Mammary epithelial cell (primary cell): ENCODE measurements at places on chromosomes 2 and 18. TPM values are rescaled to one million over a fixed set of nuclear protein-coding genes. Genes with fewer than 3 reads are reported as not detected.

GRCh38 chr2:76169276-76170008, 458.7 kb upstream of the GCFC2 start:
- no peak for DNase-seq

DNA sequence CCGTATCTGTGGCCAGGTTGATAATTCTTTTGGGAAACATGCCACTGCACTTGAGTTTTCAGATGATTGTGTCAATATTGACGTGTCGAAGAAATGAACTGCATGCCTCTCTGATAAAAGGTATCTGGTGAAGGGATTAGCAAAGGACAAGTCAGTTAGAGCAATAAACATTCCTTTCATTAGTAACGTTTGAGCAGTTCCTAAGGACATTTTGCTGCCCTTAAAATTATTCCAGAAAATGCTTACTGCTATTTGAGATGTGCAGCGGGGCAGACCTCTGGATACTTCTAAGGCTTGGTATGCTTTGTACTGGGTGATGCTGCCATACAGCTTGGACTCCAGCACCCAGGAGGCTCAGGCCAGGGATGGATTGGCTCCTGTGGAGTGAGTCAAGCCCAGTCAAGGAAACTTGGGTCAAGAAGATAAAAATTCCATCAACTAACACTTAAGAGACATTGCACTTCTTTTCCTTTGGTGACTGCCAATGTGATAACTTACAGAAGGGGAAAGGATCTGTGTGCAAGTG, 166.7 kb downstream of the FHOD3 start:
- no peak for DNase-seq

- no peak for DNase-seq
Measured at GRCh38 chr18:31506024-31506742, 8.2 kb downstream of the DSG2 start.

DNA sequence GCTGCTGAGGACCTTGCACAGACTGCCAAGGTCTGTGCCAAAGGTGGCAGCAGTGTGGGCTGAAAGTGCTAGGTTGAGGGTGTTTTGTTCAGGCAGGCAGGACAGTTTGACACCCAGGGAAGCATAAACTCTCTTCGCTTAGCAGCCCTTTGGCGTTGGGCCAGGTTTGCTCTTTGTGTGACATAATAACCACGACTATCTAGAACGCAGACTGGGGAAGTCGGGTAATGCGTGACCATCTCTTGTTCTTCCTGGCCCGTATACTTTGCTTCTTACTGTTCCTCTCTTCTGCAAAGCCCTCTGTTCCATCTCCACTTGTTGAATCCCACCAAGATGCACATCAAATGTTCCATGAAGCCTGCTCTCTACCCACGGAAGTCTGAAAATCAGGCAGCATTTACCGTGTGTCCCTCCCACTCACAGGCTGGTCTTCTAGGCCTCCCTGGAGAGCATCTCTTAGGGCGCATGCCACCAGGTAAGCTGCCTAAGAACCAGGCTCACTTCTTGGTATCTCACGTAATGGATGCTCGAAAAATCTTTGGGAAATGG, 96.7 kb upstream of the LMAN1 start:
- no peak for DNase-seq

DNA sequence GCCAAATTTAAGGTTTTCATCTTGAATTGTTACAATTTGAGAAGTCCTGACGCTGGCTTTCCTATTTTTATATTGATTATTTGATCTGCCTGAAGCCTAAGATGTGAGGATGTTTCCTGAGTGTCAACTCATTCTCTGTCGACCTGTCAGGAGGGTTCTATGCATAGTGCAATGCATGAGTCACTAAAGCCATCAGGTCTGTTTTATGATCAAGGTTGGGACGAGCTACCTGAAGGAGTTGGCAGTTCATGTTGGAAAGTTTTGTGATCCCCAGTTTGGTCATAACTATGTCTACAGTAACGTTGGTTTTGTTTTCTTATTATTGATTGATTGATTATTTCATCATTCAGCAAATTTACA, 71.2 kb downstream of the NABP1 start:
- DNase-seq = peak; percentile 28

Gene CHRND
- total RNA-seq = not detected
